ENCODE measurements at places on chromosomes 7 and 10.

GRCh38 chr10:49666685-49667084 lies 12.8 kb upstream of the C10orf53 start:
- DNase-seq: no peak

- DNase-seq: no peak
Observed at GRCh38 chr10:51950996-51951555, 251.7 kb upstream of the CSTF2T start.

DNA sequence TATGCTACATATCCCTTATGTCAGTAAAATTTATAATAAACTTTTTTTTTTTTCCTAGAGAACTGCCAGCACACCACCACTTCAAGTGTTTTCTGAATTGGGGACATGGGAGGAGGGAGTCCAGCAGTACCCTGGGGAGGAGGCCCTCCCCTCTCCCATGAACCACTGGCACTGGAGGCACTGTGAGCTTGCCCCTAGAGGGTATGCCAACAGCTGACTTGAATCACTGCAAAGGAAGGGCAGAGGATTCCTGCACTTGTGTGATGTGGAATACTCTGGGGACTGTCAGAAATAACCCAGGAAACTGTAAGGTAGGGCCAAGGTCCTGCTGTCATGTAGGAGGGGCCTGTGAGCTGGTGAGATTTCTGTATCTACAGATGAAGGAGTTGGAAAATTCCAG lies 8.5 kb upstream of the ARMS2 start:
- DNase-seq: no peak

DNA sequence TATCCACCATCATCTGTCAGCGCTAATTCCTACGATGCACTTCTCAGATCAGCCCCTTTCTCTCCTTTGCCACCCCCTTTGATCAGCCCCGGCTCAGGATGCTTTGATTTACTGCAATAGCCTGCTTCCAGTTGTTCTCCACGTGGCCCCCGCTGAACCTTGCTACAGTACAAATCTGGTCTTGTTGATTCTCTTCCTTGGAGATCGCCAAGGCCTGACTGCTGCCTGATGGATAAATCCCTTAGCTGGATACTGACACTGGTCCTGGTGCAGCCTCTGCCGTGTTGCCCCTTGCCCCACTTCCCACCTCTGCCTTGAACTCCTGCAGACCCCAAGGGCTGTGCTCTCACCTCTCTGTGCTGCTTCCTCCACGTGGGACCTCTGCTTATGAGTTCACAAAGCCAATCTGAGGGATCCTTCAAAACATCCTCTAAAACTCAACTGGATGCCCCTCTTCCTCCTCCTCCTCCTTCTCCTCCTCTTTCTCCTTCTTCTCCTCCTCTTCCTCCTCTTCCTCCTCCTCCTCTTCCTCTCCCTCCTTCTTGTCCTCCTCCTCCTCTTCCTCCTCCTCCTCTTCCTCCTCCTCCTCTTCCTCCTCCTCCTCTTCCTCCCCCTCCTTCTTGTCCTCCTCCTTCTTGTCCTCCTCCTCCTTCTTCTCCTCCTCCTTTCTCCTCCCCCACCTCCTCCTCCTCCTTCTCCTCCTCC lies 15.3 kb downstream of the PLXNA4 start:
- DNase-seq: no peak

DNA sequence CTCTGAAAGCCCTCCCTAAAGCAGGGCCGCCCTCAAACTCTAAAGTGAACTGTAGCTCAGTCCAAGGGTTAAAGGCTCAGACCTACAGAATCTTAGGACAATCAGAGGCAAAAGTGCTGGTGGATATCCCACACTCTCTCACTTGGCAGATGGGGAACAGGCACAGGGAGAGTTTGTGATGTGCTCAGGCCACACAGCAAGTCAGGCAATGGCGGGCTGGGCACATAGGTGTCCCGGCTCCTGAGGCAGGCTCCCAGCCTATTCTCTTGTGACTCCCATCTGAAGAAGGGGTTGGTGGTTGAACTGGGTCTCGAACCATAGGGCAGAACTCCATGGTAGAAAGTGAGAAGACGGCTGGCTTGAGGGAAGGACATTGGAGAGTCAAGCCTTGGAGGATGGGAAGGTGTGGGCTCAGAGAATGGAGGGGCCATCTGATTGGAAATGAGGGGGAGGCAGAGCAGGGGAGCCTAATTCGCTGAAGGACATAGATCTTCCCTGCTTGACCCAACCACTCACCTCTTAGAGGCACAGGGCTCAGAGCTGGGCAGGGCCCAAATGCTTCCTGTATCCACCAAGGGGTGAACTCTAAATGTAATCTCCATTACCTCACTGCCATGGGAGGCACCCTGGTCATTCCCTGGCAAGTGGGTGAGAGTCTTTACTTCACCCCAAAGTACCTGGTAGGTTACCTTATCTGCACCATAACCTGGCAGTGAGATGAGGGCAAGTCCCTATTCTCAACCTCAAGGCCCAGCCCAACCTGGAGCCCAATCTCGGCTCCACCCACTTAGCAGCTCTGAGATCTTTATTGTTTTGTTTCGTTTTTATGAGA lies 4.9 kb upstream of the ZMIZ1 start:
- no peak for DNase-seq

DNA sequence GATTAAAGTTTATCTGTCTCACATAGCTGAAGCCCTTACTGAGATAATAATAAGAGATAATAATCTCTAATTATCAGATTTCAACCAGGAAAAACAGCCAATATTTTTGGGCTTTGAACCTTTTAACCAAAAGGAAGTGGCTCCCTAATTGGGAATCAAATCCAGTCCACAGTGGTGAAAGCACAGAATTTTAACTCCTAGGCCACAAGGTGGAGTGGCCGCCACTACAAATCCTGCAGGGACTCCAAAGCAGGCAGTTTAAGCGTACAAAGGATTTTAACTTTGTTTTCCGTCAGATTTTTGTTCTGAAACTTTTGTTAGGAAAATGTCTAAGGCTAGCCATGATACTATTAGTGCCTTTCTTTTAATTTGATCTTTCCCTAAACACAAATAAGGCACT lies 99.6 kb upstream of the CCNY start:
- no peak for DNase-seq

DNA sequence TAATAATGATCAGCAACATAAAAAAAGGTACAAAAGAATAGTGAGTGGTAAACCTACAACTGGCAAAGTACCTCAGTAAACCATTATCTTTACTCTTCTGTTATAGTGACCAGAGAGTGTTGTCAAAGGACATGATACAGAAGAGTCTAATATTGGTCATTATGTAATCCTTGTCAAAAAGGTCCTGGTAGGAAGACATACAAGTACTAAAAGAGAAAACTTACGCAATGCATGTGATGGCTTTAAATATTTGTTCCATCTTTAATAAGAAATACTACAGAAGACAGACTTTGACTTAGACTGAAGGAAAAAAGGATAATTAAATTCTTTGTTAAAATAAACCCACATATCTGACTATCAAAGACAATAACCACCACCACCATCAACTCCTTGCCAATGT lies 6.5 kb downstream of the DOCK4 start:
- DNase-seq: no peak

DNA sequence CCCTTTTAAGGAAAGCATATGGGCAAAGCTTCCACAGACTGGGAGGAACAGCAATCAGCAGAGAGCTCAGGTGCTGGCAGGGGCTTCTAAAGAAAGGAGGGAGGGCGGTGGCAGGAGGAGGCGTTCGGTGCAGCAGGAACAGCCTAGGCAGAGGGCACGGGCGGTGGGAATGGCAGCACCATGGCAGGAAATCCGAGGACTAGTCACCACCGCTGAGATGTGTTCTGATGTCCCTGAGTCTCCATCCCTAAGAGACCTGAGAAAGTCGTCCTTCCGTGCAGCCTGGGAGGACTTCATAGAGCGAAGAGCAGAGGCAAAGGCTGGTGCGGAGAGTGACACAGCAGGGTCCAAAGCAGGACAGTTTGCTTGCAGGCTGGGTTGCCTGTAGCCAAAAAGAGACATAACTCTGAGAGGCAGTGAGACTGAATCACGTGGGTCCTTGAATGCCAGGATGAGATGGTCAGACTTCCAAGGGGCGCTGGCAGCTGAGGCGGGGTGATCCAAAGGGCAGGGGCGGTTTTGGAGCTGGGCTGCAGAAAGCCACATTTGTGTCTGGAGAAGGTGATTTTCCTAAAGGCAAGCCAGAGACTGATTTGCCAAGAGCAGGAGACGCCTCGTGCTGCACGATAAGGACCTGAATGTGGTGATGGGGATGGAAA lies 35.8 kb upstream of the GRID1 start:
- DNase-seq: no peak

DNA sequence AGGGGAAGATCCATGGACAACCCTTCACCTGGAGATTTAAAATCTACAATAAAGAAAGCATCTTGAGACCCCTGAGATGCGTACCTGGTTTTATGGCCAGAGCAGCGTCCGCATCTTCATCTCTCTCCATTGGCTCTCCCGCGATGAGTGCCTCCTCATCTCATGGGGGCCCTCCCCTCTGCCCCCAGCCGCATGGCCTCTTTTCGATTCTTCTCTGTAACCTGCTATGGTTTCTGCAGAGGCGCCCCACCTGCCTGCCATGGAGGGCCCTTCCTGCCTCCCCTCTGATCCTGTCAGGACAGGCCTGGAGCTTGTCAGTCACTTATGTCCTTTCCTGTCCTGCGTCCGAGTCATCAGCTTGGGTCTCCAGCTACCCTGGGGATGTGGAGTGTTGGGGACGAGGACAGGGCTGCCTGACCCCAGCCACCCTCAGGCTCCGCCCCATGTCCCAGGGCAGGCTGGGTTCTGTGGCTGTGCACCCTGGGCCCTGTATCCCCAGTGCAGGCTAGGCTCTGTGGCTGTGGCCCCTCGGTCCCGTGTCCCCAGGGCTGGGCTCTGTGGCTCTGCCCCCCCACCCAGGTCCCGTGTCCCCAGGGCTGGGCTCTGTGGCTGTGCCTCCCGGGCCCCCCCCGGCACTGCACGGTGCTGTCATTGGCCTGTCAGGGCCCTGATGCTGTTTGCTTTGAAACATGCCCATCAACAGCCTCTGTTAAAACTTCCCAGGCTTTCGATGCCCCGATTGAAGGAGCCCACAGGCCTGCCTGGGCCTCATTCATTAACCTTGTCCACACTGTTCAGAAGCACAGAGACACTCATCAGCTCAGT lies 99.8 kb downstream of the WDR37 start:
- DNase-seq: no peak

GRCh38 chr7:101993311-101993710 lies 175.9 kb downstream of the CUX1 start:
- DNase-seq: no peak

- no peak for DNase-seq
Observed at GRCh38 chr7:32116436-32116835, 46.2 kb upstream of the PDE1C start.

DNA sequence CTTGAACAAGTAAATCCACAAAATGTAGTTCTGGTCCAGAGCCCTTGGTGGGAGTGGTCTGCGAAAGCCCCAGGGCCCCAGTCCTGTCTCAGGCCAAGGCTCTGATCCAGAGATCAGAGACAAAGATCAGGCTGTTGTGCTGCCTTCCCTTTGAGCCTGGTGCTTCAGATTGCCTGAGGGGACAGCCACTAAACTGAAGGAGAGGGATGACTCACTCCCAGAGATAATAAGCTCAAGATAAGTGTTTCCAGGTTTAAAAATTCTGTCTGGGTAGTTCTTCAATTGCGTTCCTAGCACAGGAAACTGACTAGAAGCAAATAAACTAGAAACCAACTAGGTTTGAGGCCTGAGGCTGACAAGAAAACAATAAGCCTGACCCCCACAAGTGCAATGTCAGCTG lies 190.2 kb downstream of the RAMP3 start:
- DNase-seq: no peak
